ENCODE measurements at places on chromosomes 2 and 18.

DNA sequence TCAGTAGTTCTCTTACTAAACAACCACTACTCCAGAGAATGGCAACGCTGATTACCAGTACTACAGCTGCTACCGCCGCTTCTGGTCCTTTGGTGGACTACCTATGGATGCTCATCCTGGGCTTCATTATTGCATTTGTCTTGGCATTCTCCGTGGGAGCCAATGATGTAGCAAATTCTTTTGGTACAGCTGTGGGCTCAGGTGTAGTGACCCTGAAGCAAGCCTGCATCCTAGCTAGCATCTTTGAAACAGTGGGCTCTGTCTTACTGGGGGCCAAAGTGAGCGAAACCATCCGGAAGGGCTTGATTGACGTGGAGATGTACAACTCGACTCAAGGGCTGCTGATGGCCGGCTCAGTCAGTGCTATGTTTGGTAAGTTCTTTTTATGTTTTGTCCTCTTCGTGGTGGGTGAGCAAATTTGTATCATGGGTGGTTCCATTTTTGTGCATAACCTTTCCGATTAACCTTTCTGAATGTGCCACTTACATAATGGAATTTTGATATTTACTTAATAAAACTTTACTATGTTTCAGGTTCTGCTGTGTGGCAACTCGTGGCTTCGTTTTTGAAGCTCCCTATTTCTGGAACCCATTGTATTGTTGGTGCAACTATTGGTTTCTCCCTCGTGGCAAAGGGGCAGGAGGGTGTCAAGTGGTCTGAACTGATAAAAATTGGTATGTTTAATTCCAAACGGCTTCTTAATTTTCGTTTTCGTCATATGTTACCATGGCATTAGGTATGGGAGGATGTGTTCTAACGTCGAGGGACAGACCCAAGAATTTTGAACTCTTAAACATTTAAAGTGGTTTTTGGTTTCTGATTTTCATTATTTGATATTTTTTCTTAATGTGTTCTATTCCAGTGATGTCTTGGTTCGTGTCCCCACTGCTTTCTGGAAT, 1.3 kb downstream of the SLC20A1 start:
- DNase-seq: no peak

GRCh38 chr18:45248240-45248903, 366.9 kb upstream of the SLC14A2 start:
- DNase-seq: no peak

DNA sequence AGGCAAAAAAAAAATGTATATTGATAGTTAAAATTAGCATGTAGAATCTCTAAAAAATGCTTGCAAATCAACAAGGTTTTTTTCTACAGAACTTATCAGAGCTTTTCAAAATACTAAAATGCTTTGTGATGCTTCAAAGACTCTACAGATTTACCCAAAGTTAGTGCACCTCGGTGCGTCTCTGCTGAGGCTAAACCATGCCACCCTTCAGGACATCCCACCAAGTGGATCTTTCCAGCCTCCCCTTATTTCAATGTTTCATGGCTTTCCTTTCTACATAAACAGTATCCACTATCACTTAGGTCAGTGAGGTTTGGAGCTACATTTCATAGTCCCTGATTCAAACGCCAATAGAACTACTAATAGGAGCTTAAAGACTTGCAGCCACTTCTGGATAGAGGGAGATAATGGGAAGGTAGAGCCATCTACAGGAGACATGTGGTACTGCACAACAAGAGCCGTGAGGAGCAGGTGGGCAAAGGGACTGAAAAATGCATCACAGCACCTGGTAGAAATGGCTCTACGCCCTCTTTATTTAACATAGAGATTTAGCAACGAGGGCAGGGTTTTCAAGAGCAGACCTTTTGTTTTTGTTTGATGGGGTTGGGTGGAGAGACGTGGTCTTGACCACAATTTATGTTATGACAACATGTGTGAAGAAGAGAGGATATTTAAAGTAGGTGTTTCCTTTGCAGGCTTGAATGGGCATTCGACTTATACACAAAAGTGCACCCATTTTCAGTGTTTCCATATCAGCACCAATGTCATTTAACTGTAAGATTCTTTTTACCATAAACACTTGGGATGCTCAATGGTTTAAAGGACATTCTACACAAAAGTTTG, 56.1 kb upstream of the SLC35G4 start:
- DNase-seq: no peak

GRCh38 chr2:45652090-45653031, 886 bp downstream of the PRKCE start:
- no peak for DNase-seq

DNA sequence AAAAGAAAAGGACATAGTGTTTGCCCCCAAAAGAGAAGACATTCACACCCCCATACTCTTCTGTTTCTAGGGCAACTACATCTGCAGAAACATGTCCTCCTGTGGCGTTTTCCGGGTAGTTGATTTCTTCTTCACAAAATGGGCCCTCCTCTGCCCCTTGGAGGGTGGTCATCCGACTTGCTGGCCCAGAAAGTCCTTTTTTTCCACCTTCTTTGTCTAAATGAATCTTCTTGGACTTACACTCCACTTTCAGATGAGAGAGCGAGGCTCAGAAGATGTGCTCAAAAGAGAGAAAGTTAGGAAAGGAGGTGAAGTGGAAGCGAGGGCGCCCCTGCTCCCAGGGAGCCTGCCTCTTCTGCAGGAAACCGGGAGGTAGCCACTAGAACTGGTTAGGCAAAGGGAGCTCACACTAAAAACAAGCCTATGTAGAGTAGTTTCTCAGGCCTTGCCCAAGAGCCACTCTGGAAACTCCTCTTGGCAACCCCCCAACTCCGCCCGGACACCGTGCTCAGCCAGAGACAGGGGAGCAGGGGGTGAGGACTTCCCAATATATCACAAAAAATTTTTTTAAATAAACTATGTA, 10.2 kb upstream of the SIX3 start:
- DNase-seq: no peak

DNA sequence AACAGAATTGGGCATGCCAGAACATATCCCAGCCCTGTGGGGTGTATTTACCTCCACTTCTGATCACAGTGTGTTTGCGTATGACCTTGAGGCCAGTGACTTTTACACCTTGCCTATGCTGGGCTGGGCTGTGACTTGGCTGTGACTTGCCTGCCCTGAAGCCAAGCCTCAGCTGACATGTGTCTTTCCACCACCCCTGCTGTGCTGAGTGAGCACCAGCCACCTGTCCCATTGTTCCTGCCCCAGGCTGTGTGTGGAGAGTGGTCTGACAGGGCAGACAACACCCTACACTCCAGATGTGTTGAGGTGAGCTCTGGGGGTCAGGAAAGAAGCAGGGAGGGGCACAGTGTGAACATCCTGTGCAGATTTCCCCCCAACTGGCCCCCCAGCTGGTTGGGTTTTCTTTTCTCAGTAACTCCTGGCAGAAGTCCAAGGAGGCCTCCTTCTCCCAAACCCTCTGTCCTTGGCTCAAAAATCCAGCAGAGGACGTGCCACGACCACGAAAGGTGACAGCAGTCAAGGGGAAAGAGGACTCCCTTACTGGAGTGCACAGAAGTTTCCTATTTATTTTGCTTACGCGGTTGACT, 5.1 kb upstream of the STEAP3 start:
- DNase-seq: no peak

DNA sequence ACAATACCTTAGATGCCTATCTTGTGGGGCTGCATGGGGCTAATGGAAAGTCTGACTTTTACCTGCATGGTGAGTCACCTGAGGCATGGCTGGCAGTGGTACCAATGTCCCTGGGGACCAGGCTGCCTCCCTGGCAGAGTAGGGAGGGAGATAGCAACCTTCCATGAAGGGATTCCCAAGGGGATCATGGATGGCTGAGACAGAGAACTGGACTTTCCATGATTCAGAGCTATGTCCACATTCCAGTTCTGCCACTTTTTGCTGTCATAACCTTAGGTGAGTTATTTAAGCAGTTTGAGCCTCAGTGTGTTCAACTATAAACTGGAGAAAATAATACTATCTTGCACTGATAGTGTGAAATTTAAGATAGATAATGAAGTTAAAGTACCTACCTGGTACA, 178.6 kb downstream of the SETBP1 start:
- DNase-seq: no peak

GRCh38 chr2:11769516-11769915, 23.1 kb downstream of the LPIN1 start:
- no peak for DNase-seq

DNA sequence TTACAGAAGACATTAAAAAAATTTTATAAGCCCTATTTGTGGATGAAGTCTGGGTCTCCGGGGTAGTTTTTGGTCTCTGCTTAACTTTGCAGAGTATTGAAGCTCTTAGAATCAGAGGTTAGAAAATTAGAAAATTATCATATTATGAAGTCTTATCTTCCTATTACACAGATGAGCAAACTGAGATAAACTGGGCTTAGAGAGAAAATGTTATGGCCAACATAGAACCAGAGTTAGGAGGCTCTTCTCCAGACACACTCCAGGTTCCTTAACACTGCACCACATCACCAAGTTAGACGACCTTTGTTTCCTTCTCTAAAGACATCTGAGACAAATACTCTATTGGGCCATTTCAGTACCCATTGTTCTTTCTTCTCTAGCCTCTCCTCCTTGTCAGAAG, 36.7 kb upstream of the NEB start:
- DNase-seq: no peak

DNA sequence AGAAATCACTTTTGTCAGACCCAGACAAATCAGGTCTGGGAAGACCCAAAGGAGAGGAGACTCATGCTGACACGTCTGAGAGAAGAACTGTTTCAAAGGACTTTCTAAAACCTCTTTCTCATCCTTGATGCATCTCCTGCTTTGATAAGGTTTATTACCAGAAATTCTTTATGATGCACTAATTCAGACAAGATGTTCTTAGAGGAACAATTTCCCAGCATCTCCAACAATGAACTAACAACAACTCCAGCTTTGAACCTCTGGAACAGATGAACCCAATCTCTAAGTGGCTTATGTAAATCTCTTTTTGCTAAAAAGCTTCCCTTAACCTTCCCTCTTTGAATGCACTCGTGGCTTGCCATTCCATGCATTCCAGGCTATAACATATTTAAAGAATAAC, 15.9 kb upstream of the SERPINB11 start:
- DNase-seq: no peak

DNA sequence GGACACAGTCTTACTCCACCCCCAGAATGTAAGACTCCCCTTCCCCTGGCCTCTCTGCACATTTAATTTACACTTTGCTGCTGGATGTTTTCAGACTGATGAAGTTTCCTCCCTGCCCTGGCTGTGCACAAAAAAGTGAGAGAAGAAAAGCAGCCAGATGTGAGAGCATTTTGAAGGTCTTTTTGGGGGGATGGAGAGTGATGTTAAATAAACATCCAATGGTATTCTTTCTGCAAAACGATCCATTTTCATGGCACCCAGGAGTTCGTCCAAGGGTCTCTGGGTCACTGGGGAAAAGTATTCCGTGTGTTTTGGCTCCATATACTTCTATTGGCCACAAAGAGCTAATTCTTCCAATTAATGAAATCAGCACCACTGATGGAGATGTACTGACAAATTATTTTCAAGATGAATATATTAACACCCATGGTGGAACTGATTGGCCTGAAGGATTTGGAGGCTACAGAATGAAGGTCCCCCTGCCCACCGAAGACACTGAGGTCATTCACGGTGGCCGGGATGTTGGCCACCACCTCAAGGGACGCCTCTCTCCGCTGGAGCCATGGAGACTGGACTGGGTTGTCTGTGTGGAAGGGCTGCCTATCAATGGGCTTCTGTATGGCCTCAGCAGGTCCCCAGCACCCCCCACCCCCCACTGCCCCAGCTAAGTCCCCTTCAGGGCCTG, 107.6 kb upstream of the PKDCC start:
- DNase-seq: no peak

DNA sequence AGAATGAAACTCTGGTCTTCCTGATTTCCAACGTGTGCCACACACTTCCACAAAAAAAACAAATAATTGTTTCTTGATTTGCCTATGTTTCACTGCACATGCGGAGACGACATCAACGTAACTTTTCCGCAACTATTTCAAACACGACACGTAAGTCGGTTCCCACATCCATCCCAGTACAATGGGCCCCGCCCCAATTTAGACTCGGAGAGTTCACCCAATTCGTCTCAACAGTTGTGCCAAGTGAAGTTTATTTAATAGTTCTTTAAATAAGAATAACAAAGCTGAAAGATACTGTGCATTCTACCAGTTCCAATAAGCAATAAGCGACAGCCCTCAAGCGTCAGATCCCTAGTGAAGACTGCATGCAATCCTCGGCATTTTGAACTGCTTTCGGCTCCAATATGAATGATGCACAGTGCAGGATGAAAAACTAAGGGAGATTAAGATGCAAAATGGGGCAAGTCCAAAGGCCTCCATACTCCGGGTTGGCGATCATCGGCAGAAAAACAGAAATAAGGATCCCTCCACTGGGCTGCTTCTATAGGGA, 664 bp downstream of the CCT4 start:
- DNase-seq: no peak

DNA sequence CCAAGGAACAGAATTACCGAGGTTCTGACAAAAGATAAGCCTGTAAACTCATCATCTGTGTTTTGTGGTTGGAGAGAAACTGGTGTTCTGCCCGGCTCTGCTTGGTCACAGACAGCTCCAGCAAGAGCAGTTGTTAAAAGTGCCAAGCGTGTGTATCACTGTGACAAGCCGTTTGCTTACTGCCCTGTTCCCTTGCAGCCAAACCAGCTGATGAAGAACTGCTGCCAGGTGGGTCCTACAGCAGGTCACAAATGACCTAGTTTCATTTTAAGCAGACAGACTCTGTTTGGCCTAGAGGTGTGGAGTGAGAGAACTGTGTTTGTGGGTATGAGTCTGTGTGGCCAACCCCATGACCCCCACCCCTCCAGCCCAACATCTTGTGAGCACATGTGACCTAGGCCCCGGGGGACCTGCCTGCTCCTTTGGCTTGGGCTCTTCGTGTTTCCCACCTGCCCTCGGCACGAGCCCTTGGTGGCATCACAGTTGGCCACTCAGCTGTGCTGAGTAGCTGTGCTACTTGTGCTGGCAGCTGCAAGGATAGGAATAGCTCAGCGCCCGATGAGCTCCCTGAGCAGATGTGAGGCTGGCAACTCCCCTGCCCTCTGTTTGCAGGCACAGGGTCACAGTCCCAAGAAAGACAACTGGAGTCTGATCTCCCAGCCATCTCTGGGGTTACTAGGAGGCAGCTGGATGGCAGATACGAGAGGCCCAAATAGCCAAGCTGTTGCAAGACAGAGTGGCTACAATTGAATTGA, 9.7 kb downstream of the OXER1 start:
- peak; percentile 57 for DNase-seq

DNA sequence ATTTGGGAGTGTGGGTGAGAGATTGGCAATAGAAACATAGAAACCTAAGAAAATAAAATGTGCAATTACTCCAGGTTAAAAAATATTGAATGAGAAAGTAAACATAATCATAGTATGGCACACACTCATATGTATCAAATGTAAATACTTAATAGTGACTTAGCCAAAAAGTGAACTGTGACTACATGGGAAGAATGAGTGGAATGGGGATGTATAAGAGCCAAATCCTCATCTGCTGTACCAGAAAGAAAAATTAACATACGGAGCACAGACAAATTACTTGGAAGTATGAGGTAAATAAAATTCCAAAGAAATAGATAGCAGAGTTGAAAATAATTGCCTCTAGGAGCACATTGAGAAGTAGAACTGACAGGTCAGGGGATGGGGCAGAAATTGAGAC, 4.0 kb downstream of the FLACC1 start:
- DNase-seq: no peak

GRCh38 chr2:55843096-55843993, 80.2 kb downstream of the EFEMP1 start:
- DNase-seq: no peak

Measured in hypothalamus (tissue), 51 donors.